Foreskin fibroblast (primary cell): ENCODE measurements at places on chromosomes 4 and X.

GRCh38 chr4:113958766-113959538, 20.5 kb downstream of the ARSJ start:
- peak; percentile 93 for DNase-seq

GRCh38 chr4:19164334-19164733, 1087.4 kb upstream of the SLIT2 start:
- no peak for DNase-seq

- no peak for DNase-seq
Observed at GRCh38 chrX:358651-359143, 28.0 kb downstream of the PPP2R3B start.

DNA sequence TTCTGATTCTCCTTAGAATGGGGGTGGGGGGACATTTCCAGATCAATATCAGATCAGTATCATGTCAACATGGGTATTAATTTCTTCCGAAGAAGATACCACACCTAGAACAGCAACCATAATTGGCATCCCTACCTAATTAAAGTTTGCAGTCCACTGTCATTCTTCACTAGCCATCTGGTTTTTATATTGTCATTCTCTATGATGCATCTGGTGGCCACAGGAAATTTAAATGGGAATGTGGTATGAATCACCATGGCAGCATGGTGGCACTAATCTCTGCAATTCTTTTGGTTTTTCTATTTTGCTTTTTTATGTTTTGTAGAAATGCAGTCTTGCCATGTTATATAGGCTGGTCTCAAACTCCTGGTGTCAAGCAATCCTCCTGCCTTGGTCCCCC, 16.6 kb upstream of the UBE2D3 start:
- DNase-seq = no peak

GRCh38 chr4:115678425-115678941, 565.1 kb upstream of the NDST4 start:
- DNase-seq = no peak

- DNase-seq = no peak
Observed at GRCh38 chr4:122293374-122294365, 85.1 kb upstream of the ADAD1 start.

DNA sequence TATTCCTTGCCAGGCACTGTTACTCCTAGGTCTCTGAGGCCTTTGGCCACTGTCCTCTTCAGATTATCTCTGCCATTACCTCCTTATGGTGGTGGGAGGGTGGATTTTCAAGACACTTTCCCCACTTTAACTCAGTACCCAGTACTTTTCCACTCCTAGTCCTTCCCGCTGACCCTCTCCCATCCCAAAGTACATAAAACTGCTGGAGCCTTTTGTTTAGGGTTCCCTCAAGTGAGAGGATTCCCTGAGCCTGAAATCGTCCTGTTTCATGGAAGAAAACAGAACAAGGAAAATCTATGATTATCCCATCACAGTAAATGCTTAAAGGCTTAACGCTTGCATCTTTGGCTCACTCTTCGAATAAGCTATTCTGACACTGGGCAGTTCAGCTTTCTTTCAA, 1742.5 kb upstream of the ADGRL3 start:
- no peak for DNase-seq
